ENCODE measurements at places on chromosomes 7 and 10.

- no peak for DNase-seq
These were observed 181.3 kb downstream of the RPS24 start for GRCh38 chr10:78214955-78215354.

- DNase-seq = no peak
These were observed 101.0 kb downstream of the DIP2C start for GRCh38 chr10:588246-589165.

GRCh38 chr7:20696803-20697333 is 81.4 kb downstream of the ABCB5 start:
- DNase-seq = no peak

DNA sequence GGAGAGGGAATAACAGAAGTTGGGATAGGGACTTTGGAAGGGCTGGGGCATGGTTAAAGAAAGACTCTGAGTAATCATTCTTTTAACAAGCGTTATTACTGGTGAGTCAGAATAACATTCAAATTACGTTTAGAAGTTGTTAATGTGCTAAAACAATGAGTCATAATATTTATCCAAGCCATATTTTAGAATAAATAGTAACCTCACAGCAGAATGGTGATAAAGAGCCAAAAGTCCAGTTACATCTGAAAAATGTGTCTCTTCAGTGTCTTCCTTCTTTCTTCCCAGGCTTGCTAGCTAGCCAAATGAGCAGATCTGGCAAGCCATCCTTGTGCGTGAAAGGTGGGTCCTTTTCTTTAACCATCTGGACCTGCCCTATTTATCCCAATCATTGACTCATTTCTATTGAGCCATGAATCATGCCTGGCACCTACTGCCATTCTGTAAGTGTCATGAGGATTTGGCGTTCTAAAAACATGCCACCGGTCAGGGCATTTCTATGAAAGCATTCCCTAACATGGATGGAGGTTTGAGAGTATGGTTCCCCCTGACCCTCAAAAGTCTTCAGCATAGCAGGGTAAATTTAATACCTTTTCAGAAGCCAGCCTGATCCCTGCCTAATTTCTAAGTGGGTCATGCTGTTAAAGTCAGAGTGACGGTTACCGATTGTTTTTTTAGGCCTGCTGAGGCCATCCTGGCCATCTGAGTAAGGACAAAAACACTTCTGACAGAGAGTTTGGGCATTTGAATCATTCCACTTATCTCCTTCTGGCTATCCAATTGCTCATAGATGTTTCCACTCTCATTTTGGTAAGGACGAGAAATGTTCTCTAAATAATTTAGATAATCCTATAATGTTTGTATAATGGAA is 26.9 kb downstream of the MYPN start:
- peak; percentile 85 for DNase-seq

DNA sequence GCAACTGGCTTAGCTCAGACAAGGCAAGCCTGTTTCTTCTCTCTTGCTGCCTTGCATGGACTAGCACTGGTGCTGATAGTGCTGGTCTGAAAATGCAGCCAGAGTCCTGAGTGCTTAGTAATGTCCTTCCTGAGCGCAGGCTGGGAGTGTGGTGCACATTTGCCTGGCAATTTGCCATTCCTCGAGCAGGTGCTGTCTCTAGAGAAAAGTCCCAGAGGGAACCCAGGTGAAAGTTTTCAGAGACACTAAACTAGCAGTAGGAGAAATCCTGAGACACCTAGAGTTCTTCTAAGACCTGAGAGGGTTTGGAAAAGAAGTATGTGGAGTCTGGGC is 1.9 kb downstream of the SFTPD start:
- peak; percentile 21 for DNase-seq

DNA sequence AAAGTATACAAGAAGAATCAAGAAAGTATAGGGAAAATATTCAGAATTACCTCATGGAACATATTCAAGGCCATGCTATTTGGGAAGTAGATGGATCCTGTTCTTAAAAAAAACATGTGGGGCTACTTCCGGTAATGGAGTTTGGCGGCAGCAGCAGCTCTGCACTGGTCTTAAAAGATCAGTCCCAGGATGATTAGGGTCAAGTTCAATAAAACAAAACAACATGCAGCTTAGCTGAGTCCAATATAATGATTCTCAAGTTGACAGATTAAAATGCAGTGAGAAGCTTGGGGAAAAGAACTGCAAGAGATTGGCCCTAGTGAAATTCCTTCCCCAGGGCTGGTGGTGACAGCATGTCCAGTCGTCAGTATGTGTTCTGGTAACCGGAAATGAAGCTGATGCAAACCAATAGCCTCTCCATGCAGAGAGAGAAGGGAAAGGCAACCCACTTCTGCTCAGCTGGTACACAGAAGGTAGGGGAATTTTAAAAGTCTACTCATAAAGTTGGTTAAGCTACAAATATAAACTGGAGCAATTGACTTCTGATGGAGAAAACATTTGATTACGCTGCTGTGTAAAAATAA is 305.1 kb upstream of the IMMP2L start:
- DNase-seq = no peak

- DNase-seq = no peak
These were observed 40.4 kb downstream of the BAIAP2L1 start for GRCh38 chr7:98360221-98361130.

- DNase-seq = no peak
These were observed 50.4 kb upstream of the MSMB start for GRCh38 chr10:46096446-46096845.

DNA sequence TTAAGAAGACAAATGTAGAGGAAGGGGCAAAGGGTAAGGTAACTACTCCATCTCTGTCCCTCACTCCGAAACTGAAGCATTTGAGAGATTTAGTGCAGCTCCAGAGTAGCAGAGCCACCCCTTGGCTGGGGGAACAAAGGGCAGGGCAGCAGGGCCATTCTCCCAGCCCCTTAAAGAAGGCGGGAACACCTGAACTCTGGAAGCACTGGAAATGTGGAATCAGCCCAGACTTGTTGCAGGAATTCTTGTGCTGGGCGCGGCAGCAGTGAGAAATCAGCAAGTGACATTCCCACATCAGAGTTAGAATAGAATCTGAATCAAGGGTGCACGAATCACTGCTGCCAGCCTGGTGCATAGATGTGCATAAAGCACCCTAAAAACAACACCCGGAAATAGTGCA is 34.4 kb upstream of the GRM8 start:
- DNase-seq = peak; percentile 84

GRCh38 chr7:108104324-108104723 is 25.8 kb downstream of the LAMB4 start:
- DNase-seq = no peak

DNA sequence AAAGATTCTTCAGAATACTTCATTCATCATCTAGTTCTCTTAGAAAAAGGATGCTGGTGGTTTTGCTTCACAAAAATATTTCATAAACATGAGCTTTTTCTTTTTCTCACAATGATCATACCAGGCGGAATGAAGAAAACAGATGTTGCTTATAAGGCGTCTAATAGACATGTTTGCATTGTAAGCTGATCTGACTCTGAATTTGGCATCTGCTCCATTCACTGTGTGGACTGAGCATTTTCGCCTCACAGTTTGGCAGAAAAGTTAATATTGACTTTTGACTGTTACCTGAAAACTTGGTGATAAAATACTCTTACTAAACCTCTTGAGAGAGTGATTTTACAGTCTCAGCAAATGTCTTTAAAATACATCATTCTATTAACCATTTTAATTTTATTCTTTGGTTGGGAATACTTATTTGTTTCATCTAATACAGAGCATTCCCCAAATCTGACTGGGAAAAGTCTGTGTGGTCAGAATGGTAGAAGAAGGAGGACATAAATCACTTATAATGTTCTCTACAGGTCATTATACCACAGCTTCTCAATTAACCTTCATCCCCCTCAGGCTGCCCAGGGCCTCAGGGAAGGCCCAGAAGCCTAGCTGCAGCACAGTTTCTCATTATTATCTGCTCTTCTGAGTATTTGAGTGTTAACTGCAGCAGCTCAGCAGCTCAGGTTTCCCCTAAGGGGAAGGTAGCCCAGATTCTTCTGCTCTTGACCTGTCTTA is 121.6 kb upstream of the KAT6B start:
- no peak for DNase-seq

DNA sequence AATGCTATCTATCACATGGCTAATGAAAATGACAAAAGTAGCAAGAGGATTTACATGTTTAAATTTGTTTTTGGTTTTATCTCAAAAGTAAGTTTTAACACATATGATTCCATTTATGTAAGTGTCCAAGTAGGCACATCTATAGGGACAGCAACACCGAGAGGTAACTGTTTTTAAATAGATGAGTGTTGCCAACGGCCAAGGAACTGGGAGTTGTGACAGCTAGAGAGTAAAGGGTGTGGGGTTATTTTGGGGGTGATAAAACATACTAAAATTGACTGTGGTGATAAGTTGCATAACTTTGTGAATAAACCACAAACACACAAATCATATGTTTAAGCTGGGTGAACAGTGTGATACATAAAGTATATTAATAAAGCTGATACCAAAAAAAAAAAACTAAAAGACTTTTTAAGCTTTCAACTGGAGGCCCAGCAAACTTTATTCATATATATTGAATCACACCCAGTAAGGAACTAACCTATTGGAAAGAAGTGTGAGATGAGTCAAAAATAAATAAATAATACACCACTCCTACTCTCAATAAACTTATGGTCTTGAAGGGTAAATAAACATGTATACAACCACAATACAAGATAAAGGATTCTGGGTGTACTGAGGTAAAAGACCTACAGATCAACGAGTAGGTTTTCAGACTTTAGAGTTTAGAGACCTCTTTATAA is 33.0 kb downstream of the LRRC72 start:
- peak; percentile 4 for DNase-seq

GRCh38 chr10:12716042-12716441 is 285.5 kb downstream of the CCDC3 start:
- no peak for DNase-seq

GRCh38 chr7:130734815-130735716 is 1.1 kb upstream of the KLF14 start:
- DNase-seq = no peak

DNA sequence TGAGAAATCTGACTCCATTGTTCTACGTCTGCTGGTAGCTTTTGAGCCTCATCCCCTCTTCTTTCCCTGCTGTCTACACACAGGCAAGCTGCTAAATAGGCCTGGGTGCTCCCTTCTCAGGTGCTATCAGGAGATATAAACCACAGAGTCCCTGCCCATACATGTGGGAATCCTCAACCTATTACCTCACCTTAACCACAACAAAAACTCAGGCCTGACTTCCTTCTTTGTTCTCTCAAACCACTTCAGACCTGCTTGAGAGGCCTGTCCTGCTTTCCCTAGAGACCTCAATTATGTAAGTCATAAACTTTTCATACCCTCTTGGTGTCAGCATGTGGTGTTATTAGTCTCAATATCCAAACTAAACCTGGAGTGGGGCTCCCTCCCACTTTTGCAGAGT is 75.0 kb upstream of the MAGI2 start:
- peak; percentile 96 for DNase-seq

GRCh38 chr7:129257168-129257567 is 32.3 kb downstream of the AHCYL2 start:
- DNase-seq = no peak

GRCh38 chr7:3551536-3551935 is 250.5 kb downstream of the SDK1 start:
- no peak for DNase-seq

DNA sequence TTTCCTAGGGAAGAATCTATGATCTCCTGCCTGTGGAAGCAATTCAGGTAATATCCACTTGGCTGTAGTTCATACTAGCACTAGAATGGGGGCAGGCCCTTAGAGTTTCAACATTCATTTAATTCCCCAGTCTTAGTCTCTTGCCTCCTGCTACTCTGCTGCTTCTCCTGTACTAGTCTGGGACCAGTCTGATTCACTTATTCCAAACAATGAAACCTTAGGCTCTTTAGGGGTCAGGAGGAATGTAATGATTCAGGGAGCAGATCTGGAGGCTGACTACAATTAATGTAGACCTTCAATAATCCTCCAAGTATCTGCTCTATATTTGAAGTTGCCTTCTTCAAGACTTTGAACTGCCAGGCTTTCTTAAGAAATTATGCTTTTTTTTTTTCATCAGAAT is 101.8 kb downstream of the GNAT3 start:
- DNase-seq = peak; percentile 52

GRCh38 chr10:114623661-114624294 is 34.3 kb downstream of the ABLIM1 start:
- DNase-seq = peak; percentile 79

DNA sequence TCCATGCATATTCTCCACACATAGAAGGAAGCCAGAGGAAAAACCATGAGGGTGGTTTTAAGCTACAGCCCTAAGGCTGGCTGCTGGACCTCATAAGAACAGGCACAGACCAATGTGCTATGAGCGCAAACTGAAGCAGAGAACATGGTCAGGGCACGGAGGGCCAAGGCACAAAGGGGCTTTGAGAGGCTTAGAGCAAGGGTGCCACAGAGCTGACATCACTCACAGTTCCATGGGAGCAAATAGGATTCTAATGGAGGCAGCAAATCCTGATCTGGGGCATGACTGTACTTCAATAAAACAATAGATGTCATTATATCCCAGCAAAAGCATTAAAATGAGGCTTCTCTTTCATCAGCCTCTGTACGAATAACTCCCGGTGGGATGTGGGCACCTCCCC is 162.4 kb downstream of the COBL start:
- DNase-seq = no peak

DNA sequence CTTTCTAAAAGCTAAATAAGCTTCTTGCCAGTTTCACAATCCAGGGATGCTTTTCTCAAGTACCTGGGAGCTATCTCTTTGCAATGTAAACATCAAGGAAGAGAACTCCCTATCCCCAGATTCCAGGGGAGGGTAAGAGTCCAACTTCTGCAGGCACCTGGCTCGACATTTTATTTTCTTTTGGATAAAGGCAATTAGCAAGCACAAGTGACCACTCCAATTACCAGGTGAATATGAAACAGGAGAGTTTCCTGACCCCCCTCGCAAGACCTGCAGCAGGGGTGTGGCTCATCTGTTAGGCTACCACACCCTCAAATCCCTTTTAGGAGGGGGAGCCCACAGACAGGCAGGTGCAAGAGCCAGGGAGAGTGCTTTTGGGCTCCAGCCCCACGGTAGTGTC is 28.6 kb upstream of the LANCL2 start:
- DNase-seq = no peak

Measured in epithelial cell of esophagus (primary cell).